ENCODE measurements at places on chromosomes 7 and 10.

- no peak for DNase-seq
These were observed 59.5 kb downstream of the LARP4B start for GRCh38 chr10:871951-872403.

GRCh38 chr7:150992051-150992640 lies 1.3 kb downstream of the NOS3 start:
- no peak for DNase-seq

DNA sequence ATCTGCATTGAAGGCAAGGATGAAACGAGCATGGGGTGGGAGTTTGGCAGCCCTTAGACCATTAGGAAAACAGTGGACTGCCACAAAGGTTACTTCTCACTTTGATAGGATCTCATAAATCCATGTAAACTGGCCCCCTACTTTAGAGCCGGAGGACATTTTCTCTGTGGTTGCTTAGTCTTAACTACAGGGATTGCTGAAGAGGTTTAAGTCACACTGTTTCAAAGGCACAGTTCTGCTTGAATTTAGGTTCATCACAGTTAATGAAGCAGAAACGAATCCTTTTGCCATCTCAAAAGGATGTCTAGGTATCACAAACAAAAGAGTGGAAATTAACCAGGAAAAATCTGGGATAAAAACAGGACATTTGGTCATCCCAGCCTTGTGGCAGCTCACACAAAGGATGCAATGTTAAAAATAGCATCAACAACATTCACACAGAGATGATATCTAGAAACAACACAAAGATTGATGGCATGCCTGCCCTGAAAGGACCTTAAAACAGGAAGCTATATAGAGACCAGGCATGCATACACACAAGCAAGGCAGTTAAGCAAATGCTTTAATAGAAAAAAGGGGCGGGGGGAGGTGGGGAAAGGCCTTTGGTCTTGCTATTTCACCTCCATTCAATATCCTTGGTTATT lies 74.0 kb downstream of the DOCK4 start:
- no peak for DNase-seq

DNA sequence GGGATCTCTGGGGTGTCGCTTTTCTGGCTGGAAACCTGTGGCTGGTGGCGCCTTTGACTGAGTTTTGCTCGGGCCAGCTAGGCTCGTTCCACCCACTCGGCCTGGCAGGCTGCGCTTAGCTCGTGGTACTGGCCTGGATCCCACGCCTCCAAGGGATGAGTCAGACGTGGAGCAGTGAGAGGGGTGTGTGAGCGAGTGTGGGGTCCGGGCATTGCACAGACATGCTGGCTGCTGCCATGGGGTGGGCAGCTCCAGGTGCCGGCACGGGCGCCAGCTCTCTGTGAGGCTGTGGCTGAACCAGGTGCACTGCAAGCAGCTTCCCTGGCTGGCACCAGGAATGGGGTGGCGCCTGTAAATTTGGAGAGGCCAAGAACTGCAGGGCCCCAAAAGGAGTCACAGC lies 63.1 kb upstream of the CACNA2D1 start:
- DNase-seq = no peak

DNA sequence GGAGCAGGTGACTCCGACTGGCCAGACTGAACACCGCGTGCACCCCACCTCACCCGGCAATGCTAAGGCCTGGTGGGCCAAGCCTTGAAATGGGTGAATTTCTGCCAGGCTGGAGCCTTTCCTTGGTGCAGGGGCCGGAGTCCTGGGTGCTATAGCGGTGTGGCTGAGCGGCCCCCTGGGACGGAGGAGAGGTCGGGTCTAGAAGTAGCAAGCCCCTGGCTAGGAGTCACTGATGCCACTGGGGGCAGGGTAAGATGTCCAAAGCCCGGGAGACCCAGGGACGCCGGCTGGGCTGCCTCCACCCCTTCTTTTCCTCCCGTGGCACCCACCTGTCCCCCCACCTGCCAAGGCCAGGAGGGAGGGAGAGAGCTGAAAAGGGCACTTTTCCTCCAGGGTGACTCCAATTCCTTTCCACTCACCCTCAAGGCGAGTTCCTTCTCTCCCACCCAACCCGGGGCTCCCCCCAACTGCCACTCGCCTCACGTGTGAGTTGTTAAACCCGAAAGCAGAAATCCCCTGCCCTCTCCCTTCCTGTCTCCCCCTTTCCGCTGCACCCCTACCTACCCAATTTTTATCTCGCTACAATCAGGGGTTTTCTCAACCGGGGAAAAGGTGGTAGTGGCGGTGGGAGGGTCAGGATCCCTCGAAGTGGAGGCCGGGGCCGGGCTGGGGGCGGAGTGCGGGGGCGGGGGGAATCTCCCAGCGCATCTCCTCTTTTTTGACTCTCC lies 6.0 kb upstream of the GATA3 start:
- DNase-seq = peak; percentile 75

All from CD4-positive, alpha-beta T cell treated with Interleukin-2 at 100 ng/mL for 4 hours (primary cell).